ENCODE measurements at places on chromosomes 5 and 9.

DNA sequence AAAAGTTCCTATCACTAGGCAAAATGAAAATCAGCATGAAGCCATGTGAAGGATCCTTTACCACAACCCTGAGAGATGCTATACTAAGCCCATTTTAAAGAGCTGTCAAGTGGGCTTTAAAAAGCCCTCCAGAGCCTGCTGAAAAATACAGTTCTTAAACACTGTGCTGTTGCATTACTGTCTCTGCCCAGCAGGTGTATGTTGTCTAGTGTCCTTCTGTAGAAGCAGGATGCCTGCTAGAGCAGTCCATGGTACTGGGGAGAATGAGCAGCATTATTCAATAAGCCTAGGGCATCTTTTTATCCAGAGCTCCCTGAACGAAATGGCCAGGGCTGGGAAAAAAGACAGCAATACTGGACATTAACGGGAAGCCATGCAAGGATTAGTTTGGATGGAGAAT is 126.2 kb upstream of the PLCXD3 start:
- DNase-seq = no peak

DNA sequence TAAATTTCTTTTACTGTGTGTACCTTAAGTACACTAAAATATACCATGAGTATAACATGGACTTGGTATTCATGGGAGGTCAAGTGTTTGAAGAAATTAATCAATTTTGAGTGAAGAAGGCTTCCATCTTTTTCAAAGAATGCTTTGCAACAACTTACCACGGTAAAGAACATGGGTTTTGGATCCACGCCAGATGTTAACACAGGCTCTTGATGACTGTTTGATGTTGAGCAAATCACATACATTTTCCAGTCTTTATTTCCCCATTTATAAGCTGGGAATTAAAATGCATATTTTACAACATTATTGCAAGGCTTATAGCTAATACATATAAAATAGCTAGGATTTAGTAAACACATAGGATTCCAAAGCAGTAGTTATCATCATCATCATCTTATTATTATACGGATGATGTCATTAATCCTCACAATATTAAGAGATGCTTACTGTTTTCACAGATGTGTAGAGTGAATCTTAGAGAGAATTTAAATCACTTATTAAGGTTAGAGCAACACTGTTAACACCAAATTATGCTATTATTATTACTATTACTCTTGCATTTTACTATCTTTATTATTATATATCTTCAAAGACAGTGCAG is 362.0 kb downstream of the PRELID2 start:
- DNase-seq = no peak

DNA sequence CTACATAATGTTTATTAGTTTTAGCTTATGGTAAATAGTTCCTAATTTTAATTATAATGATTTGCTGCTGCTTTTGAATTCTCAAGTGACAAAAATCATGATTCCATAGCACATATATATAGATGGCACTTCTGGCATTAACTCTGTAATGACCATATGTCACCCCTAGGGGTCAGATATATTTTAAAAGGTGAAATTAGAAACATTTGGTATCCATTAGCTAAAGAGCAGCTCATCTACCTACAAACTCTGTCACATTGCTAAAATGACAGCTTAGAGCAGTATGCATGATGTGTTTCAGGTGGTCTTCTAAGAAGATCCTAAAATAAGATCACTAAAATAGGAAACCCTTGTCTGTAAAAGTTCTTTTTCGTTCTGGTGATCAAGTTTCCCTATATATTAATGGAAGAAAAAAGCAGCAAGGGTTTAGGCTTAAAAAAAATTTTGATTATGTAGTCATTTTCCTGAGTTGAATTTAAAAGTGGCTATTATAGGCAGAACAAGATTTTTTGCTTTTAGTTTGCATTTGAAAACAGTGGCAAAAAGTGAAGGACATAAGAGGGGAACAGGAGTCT is 157.7 kb upstream of the POU5F2 start:
- no peak for DNase-seq

GRCh38 chr5:68652534-68652965 is 437.0 kb downstream of the PIK3R1 start:
- DNase-seq = no peak

GRCh38 chr9:73173557-73174329 is 22.1 kb downstream of the ANXA1 start:
- DNase-seq = no peak

DNA sequence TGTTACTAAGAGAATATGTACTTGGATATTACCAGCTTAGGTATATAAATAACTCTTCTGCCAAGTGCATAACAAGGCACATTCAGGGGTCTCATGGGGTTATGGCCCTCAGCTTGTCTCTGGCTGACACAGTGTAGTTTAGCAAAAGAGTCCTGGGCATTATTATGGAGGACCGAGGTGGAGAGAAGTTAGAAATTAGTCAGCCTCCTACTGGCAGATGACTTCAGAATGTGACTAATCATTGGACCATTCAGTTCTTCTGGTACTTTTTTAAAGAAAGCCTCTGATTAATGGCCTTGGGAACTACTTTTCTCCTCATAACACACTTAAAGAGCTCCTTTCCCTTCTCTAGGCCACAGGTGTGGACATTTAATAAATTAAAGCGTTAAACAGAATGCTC is 178.9 kb downstream of the SH3GL2 start:
- no peak for DNase-seq

DNA sequence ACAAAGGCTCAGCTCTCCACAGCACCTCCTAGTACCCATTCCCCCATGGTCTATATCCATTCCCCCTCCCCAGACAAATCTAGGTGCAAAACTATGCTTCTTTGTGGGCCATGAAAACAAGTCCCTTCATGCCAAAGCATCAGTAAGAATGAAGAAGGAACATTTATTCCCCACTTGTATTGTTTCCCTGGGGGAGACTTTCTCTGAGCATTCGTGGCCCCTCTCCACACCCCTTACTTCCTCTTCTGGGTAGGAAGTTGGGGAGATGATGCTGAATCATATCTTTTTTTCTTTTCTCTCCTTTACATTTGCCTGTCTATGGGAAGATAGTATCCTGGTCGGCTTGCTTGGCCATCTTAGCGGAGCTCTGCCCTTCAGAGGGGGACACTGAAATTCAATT is 246.8 kb downstream of the NSG2 start:
- DNase-seq = no peak

DNA sequence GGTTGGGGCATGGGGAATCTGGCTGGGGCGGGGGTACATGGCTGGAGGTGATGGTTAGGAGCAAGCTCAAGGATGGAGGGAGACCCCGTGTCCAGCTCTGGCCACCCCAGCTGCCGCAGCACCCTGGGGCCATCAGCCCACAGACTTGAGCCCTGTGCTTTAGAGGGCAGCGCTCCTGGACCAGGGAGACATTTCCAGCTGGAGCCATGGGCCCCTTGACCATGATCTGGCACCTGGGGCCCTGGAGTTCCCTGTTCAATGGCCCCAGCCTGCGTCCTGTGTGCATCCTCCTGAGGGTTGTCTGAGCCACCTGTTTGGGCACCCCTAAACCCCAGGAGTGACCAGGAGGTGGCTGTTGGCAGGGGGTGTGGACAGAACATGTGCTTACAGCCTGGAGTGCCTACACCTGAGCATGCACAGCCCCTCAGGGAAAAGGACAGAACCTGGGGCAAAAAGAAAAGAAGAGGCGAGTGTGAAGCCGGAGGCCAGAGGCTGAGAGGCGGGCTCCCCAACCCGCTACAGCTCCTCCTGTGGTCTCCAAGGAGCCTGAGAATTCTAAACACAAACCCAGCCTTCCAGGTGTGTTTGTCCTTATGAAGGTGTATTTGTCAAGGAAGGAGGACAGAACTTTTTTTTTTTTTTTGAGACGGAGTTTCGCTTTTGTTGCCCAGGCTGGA is 126.7 kb downstream of the C9orf50 start:
- no peak for DNase-seq

DNA sequence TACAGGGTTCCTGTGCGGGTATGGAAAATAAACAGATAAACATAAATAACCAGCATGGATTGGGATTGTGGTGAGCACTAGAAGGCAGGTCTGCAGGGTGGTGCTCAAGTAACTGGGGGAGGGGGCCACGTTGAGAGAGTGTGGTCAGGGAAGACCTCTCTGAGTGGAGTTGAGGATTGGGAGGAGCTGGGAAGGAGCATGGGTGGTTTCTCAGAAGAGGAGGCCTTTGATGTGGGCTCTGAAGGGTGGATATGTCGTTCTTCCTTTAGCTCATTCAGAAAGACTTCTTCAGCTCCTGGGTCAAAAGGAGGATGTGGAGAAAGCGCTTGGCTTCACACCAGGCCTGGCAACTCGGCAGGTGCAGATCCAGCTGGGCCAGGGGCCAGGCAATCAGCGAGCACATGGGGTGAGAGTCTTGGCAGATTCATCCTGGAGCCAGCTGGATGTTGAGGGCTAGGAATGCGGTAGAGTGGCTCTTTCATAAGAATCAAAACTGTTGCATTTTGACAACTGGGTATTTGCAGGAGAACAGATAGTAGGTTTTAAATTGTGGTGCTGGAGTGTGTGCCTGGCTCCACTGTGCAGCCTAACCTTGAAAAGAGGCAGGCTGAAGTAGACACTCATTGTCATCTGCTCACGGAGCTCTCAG is 71.7 kb downstream of the PCSK5 start:
- DNase-seq = no peak

DNA sequence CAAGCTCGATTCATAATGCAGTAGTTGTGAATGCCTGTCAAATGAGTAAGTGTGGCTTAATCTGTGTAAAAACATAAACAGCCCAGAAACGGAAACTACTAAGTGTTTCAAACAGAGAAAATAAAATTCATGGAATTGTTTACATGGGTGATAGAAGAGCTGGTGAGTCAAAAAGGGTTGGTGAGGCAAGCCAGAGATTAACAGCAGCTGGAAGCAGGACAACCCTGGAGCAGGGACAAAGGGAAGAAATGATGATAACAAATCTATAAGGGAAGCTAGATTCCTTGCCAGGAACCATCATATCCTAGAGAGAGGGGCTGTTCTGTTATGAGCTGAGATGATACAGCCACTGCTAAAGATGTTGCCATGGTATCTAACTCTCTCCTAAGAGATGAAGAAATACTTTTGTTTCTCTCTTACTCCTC is 18.0 kb upstream of the PRR16 start:
- no peak for DNase-seq

- DNase-seq = no peak
These were observed at the start of gene FAXDC2 for GRCh38 chr5:154850255-154851062. TSS of gene FAXDC2 (minus strand) at chr5:154850603. CDS start at chr5:154838178, 12,425 bp downstream.

DNA sequence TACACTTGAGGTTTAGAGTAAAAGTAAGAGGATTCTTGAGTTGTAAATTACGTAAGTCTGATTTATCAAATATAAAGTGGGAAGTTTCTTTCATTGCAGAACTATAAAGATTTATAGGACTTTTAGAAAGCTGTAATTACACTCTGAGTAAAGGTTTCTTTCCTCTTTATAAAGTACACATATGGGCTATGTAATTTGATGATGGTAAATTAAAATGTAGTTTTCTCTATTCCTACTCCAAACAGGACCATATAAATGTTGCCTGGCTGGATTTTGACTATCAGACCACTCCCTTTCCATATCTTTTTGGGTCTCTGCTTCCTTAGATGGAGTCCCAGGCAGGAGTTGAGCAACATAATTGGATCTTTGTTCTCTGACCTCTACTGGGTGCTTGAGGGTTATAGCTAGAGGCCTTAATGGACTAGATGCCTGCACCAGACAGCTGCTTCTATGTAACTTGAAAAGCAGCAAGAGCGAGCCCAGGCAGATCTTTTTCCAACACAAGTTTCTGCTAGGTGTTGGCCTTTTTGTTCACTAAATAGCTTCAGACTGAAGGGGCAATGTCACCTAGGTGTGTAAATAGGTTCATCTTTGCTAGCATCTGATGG is 11.4 kb upstream of the TEX48 start:
- DNase-seq = no peak

- DNase-seq = no peak
These were observed 105.2 kb downstream of the RASEF start for GRCh38 chr9:82957529-82958379.

- DNase-seq = no peak
These were observed 137.7 kb downstream of the SYK start for GRCh38 chr9:90939351-90939750.

DNA sequence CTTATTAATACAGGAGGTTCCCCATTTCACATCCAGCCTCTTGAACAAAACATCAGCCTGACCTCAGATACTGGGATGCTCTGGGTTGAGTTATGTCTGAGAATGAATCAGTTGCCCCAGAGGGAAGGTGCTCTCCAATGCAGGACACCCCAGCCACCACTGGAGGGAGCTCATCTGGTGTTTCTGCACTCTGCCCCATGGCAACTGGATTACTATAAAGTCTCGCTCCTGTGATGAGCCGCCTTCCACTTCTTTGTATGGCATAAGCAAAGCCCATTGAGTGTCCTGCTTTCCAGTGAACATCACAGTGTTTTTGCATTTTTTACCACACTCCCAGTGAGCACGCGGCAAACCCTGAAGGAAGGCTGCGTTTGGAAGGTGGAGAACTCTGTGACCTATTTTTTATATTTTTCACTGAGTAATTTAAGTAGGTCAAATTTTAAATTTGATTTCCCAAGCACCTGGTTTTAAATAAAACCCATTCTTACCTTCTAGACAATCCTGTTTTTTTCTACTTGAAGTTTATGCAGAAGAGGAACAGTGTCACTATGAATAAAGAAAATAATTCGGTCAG is 176.9 kb upstream of the WWC1 start:
- no peak for DNase-seq

DNA sequence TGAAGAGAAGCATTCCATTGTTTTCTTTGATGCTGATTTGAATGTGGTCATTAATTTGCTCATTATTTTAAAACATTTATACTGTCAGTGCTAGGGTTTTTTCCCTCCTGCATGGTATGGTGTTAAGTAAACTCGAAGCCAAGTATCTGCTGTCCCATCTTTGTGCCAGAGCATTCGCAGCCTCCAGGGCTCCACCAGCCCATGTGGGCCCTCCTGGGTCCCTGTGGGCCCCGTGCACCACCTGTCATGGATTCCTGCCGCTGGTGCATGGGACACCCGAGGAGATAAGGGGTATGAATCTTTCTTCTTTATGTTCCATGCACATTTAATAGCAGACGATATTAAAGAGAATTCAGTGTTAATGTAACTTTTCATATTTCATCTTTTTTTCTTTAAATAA is 95.1 kb downstream of the TRIO start:
- DNase-seq = no peak

GRCh38 chr5:83889971-83890745 is 169.5 kb upstream of the HAPLN1 start:
- no peak for DNase-seq

- no peak for DNase-seq
These were observed 134.4 kb downstream of the TRPM3 start for GRCh38 chr9:70986984-70987383.

- DNase-seq = no peak
These were observed 128.4 kb downstream of the GRIA1 start for GRCh38 chr5:153618867-153619266.

All from CD4-positive, alpha-beta T cell treated with Interleukin-6 for 4 hours (primary cell).